ENCODE measurements at places on chromosomes 11 and 22. TPM values are rescaled to one million over a fixed set of nuclear protein-coding genes. Genes with fewer than 3 reads are reported as not detected.

DNA sequence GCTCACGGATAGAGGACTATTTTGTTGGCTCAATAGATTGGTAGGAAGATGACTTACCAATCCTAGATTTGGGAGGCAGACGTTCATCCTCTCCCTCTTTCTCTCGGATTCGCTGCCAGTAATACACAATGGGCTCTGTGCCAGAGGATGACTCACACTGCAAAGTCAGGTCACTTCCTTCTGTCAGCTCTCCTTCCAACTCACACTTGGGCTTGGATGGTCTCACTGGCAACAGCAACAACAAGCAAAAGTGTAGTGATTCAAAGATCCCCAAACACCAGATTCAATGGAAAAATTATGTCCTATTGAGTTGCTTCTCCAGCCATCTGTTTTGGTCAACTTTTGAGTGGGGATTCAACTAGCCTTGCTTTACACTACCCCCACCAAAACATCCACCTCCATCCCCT is 21.7 kb upstream of the HSPA8 start:
- DNase-seq, result peak; percentile 83
- peak overlapping the region; percentile 50 for H3K4me3 ChIP-seq
- no peaks in the 10 kb centered on the region for H3K27me3 ChIP-seq
- peaks cover 42% of the 10 kb centered on the region for H3K4me1 ChIP-seq
- peak overlapping the region; percentile 85 for H3K27ac ChIP-seq
- H3K36me3 ChIP-seq, result peaks cover 3% of the 10 kb centered on the region

DNA sequence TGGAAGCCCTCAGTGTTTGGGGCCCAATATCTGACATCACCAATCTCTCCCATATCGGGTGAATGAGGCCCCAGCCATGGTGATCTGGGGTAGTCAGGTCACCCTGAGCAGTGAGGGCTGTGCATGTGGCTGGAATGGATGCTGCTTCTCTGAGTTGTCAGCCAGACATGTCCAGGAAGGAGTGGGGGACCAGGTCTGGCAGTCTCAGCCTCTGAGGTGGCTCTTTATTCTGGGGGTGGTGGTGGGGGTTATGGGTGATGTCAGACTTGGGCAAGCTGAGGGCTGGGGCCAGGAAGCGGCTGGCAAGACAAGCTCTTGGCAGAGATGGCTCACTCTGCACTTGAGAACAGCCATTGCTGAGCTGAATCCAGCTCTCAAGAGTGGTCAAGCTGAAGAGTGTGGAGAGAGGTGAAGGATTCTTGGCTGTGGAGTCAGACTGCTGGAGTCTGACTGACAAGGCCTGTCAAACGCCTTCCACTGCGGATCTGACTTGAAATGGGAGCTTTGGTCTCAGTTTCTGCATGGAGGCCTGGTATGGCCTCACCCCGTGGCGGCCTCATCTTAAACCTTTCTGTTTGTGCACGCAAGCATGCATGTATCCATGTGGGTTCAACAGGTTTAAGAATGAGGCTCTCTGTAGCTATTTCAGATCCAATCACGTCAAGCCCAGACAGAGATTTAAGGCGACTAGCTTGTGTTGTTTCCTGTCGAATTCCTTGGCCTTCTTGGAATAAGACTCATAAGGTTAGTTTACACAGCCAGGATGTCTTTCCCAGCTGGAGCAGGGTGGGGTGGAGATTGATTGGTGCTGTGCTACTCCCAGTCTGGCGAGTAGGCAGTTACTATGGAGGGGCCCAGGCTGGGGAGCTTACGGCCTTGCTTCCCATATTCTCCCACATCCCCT is 83.9 kb upstream of the TIMP3 start:
- no peak overlapping the region for H3K27ac ChIP-seq
- no peak for DNase-seq
- peaks cover 21% of the 10 kb centered on the region for H3K27me3 ChIP-seq
- H3K4me3 ChIP-seq, result no peak overlapping the region
- peaks cover 3% of the 10 kb centered on the region for H3K36me3 ChIP-seq

PHF21B gene
- total RNA-seq, result 0.93 TPM

DNA sequence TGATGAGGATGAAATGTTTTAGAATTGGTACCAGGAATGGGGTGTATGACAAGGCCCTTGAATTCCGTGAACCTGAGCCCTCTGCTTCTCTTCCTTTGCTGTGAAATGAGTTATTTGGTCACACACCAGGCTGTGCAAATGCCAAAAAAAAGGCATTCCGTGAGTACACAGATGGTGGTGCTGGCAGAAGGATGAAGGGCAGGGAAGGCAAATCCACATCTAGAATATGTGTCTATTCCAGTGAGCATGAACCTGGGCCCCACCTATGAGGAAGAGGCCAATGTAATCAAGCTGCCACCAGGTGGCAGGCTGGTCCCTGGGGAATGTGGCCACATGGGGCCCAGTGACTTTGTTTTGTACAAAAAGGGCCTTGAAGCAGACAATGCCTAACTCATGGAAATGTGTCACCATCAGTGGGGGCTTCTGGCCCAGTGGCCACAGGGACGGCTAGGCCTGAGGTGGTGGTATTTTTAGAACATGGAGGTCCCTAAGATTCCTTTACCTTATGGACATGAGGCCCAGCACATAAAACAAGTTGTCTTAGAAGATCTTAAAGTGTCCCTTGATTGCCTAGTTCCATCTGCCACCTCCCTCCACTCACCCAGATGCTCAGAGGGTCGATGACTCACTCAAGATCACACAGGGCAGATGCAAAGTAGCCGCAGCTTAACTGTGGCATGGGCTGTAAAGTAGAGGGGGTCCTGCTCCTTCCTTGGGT is 3.9 kb upstream of the RNF215 start:
- peak overlapping the region; percentile 81 for H3K27ac ChIP-seq
- peak; percentile 85 for DNase-seq
- H3K4me3 ChIP-seq, result no peak overlapping the region
- H3K27me3 ChIP-seq, result peaks cover 6% of the 10 kb centered on the region

GRCh38 chr22:33047744-33048143 is 10.4 kb downstream of the SYN3 start:
- no peaks in the 10 kb centered on the region for H3K36me3 ChIP-seq
- H3K4me3 ChIP-seq, result no peak overlapping the region
- H3K4me1 ChIP-seq, result no peaks in the 10 kb centered on the region
- no peak overlapping the region for H3K27ac ChIP-seq

GRCh38 chr11:56852131-56852530 is 103.6 kb upstream of the OR9G4 start:
- no peak overlapping the region for H3K27ac ChIP-seq
- H3K27me3 ChIP-seq, result no peaks in the 10 kb centered on the region
- no peak for DNase-seq
- no peaks in the 10 kb centered on the region for H3K4me1 ChIP-seq
- H3K36me3 ChIP-seq, result no peaks in the 10 kb centered on the region

DNA sequence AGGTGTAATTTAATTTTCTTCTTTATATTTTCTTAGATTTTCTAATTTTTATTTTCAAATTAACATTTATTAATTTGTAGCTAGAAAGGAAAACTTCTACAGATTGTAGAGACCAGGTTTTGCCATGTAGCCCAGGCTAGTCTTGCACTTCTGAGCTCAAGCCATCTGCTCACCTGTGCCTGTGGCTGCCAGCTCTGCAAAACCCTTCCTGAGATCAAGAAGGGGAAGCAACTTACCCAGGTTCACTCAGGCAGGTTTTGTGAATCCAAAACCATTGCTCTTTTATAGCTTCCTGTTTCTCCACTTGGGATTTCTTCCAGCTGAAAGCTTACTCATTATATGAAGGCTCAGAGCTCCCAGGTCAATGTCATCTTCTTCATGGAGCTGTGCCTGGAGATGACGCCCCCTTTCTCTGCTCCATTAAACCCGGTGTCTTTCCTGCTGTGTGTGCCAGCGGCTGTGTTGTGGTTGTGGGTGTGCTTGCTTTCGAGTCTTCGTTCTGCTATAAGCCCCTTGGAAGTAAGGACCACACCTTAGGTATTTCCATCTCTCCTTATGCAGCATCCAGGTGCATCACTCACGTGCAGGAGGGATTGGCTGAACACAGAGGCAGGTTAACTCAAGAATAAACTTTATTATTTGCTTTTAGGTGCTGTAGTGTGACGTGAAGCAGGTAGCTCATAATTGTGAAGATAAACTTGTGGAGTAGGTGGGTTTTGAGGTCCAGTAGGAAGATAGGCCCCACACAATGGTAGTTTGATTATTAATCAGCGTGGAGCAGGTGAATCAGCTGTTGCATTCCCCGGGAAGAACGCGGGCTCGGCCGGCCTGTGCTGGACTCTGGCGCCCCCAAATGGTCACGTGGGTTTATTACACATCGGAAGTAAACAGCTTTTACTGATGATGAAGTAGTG is 42.2 kb upstream of the INCENP start:
- H3K27ac ChIP-seq, result no peak overlapping the region
- H3K27me3 ChIP-seq, result peaks cover 6% of the 10 kb centered on the region
- peak; percentile 83 for DNase-seq

DNA sequence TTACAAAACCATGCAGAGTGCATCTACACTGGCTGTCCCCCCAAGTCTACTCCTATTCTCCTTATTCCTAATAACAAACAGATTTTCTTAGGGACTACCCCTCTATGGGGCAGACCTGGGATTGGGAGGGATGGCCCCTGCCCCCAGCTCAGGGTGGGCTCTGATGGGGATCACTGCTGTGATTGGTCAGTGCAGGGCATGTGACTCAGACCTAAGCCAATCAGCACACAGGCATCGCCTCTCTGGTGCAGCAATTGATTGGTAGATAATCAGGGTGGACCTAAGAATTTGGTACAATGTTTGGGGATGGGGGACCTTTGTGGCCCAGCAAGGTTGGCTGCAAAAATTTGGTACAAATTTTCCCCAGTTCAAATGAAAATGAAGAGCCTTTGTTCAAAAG is 57.2 kb upstream of the SHANK2 start:
- H3K27ac ChIP-seq, result no peak overlapping the region
- H3K36me3 ChIP-seq, result no peaks in the 10 kb centered on the region
- H3K4me1 ChIP-seq, result no peaks in the 10 kb centered on the region
